Activated CD4-positive, alpha-beta T cell treated with anti-CD3 and anti-CD28 coated beads, Interleukin-2, Interleukin-4, amounts not matched to agents 100 ng/mL and 50 ng/mL, durations not matched to agents 16 hours and 8 hours (primary cell): ENCODE measurements at places on chromosomes 3 and 15.

DNA sequence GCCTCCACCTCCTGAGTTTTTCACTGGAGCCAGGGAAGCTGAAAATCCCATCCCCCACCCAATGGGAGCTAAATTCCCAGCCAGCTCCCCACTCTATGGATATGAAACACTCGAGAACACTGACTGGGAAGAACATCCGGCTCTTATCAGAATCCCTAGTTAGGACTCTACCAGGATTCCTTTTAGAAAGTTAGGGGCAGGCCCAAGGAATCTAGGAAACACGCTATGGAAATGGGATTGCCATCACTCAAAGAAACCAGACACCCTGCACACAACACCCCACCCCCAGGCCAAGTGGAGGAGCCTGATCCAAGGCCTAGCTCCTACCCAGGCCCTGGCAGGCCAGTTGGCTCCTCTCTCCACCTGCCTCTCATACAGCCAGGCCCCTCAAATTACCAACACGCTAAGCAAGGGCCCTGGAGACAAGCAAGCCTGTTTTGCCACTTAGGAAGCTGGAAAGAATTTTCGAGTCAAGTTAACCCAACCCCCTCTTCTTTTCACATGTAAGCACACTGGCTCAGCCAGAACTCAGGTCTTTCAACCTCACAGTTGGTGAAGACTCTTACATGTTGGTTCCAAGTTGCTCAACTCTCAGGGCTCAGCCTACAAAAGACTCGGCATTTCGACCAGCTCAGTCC, 75.5 kb downstream of the RBPMS2 start:
- no peak for DNase-seq

DNA sequence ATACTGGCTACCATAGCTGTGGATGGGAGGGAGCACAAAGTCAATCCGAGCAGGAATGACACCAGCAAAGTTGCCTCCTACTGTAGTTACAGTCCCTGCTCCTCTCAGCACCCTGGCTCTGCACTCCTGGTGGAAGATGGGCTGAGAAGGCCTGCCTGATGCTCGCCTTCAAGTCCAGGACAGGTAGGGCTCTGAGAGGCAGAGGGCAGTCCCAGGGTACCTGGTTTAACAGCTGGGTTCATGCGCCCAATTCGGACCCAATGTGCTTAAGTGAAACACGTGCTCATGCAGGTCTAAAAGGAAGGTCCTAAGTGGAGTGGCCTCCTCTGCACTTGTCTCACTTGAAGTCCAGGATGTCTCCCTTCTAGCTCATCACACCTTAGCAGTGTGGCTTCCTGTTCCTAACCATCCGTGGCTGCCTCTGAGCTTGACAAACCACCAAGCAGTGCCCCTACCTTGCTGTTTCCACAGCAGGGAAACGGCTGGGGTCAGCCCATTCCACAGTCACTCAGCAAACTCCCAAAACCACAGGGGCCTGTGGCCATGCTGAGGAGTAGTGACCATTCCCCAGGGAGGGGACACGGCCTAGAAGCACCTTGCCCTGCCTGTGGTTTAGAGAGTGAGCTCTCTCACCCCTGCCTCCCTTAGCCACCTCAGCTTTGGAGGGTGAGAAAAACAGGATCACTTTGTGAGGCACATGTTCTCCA, 3.9 kb upstream of the MUSTN1 start:
- peak; percentile 31 for DNase-seq

- DNase-seq, result no peak
Observed at GRCh38 chr3:172059532-172059931, 20.2 kb downstream of the FNDC3B start.

DNA sequence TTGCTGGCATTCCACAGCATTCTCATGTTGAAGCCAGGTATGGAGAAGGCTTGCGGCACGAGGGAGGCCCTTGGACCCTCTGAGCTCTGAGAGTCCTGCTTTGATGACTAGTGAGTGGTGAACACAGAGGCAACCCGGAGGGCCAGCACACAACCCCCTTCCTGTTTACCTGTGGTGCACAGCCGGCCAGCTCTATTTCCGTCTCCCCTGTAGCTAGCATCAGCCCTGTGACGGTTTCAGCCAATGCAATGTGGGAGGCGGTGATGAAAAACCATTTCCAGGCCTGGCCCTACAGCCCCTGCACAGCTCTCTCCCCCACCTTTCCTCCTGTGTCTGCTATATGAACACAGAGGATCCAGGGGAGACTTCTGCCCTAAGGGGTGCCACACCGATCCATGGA, 76.8 kb upstream of the KLHL25 start:
- no peak for DNase-seq

DNA sequence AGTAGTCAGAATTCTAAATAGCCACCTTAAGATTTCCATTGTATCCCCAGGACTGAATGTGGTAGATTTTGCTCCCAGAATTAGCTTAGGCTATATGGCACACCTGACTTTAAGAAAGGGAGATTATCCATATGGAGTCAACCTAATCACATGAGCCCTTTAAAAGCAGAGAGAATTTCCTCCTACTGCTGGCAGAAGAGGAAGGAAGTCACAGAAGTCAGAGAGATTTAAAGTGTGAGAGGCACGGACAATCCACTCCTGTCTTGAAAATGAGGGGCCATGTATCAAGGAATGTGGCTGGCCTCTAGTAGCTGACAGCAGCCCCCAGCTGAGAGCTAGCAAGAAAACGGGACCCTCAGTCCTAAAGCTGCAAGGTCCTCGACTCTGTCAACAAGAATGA, 26.8 kb downstream of the LRRC31 start:
- DNase-seq, result no peak

DNA sequence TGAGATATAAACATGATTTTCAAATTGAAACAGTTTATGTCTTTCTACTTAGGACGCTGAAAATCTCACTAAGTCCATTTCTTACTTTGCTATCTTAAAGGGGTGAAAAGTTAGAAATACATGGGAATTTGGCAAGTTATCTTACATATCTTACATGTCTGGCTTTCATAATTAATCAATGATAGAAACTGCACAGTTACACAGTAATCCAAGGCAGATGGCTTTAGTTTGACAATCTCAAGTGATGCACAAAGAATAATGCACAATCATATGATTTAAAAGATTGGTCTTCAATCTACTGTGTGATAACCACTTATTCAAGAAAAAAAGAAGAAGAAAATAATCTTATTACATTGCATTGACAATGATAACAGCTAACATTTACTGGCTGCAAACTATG, 14.2 kb downstream of the PDZRN3 start:
- no peak for DNase-seq

- DNase-seq, result no peak
Observed at GRCh38 chr3:10926811-10927521, 65.6 kb upstream of the SLC6A1 start.

DNA sequence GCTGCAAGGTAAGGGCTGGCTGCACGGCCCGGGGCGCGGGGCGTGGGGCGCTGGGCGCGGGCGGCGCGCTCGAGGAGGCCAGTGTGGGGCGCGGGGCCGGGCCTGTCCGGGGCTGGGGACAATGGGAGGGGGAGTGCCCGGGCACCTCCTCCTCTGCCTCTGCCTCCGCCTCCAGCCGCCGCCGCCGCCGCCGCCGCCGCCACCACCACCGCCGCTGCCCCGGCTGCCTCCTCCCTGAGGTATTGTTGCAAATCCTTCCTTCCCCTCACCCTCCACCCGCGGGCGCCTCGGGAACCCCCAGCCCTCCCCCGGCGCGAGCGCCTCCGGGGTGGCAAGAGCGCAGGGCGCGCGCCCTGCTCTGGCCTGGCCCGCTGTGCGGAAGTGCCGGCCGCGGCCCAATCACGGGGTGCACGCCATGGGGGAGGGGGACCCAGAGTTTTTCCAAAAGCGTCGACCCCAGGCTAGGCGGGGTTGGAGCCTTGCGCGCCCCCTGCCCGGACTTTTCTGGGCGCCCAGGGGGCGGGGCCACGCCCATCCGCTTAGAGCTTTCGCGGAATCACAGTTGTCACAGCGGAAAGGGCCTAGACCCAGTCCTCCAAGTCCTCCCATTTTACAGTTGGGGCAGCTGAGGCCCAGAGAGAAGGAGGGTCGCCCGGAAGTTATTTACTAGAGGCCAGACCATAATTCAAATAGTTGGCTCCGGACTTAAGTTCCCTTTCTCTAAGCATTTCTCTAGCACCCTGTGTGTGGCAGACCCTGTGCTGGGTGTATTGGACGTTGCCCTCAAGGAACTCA, at the start of gene LPP:
LPP (plus strand) TSS at position 144 of the 795 bp plus-strand sequence. CDS start 251,964 bp downstream, outside the sequence.
- peak; percentile 82 for DNase-seq

- no peak for DNase-seq
Observed at GRCh38 chr3:53489787-53490458, 4.5 kb upstream of the CACNA1D start.
